Thoracic aorta endothelial cell (primary cell): ENCODE measurements at places on chromosomes 3 and 15. TPM values are rescaled to one million over a fixed set of nuclear protein-coding genes. Genes with fewer than 3 reads are reported as not detected.

The UBAP1L gene
- total RNA-seq, result 1.9 and 2.2 TPM in 2 replicates

The PLSCR2 gene
- total RNA-seq, result not detected in 2 replicates

The ALDH1L1 gene
- total RNA-seq, result not detected in 2 replicates

The SYNPR gene
- not detected in 2 replicates for total RNA-seq

The ULK3 gene
- total RNA-seq, result 23.4 and 23.8 TPM in 2 replicates

The MAGEL2 gene
- total RNA-seq, result 0.07 TPM in 1 of 2 replicates, not detected in the other

The C2CD4A gene
- total RNA-seq, result 1.3 and 2.9 TPM in 2 replicates

The SH3GL3 gene
- not detected in 2 replicates for total RNA-seq

The STRIT1 gene
- total RNA-seq, result not detected in 2 replicates

The GOLGA8S gene
- total RNA-seq, result under 0.01 and 0.07 TPM in 2 replicates

The CTXN2 gene
- total RNA-seq, result not detected in 2 replicates

The BSN gene
- total RNA-seq, result 0.13 and 0.14 TPM in 2 replicates

The RARB gene
- 17.6 and 25.6 TPM in 2 replicates for total RNA-seq

The GOLGA6B gene
- total RNA-seq, result not detected in 2 replicates

The HTD2 gene
- 6.3 and 8.1 TPM in 2 replicates for total RNA-seq

The SUCNR1 gene
- total RNA-seq, result not detected in 2 replicates

The MINAR1 gene
- 1.1 and 1.4 TPM in 2 replicates for total RNA-seq

The ITPKA gene
- total RNA-seq, result 0.36 and 1.2 TPM in 2 replicates

The TRPC1 gene
- total RNA-seq, result 13.8 and 18.0 TPM in 2 replicates

The DNAH1 gene
- 2.7 and 2.9 TPM in 2 replicates for total RNA-seq

The ARNT2 gene
- total RNA-seq, result 0.27 and 0.93 TPM in 2 replicates

The STAC gene
- not detected in 2 replicates for total RNA-seq

The IMPG2 gene
- total RNA-seq, result 0.50 and 0.53 TPM in 2 replicates

The LRRC3B gene
- total RNA-seq, result not detected in 2 replicates

The RYR3 gene
- under 0.01 and 0.66 TPM in 2 replicates for total RNA-seq

The DNASE1L3 gene
- 0.65 TPM in 1 of 2 replicates, not detected in the other for total RNA-seq

The CPLX3 gene
- not detected in 2 replicates for total RNA-seq

The ZPLD1 gene
- total RNA-seq, result under 0.01 TPM in 1 of 2 replicates, not detected in the other

The ADGRG7 gene
- not detected in 2 replicates for total RNA-seq

The SMCO1 gene
- not detected in 2 replicates for total RNA-seq

The GMNC gene
- total RNA-seq, result not detected in 2 replicates

The MB21D2 gene
- total RNA-seq, result 8.9 and 9.6 TPM in 2 replicates

The KBTBD13 gene
- total RNA-seq, result not detected in 2 replicates

The FGF12 gene
- total RNA-seq, result 1.7 and 3.5 TPM in 2 replicates

The POLQ gene
- total RNA-seq, result 15.7 and 20.5 TPM in 2 replicates

The FRG2C gene
- not detected in 2 replicates for total RNA-seq

The TMEM266 gene
- not detected in 2 replicates for total RNA-seq

The IL17RB gene
- total RNA-seq, result 0.22 TPM in 1 of 2 replicates, not detected in the other

The CELSR3 gene
- 0.27 and 0.29 TPM in 2 replicates for total RNA-seq

The CAMP gene
- not detected in 2 replicates for total RNA-seq

The GRIP2 gene
- 0.14 TPM in 1 of 2 replicates, not detected in the other for total RNA-seq

The TAGLN3 gene
- total RNA-seq, result 0.40 TPM in 1 of 2 replicates, not detected in the other

The TEX55 gene
- total RNA-seq, result not detected in 2 replicates

The CORO2B gene
- 3.7 and 8.0 TPM in 2 replicates for total RNA-seq

The COL6A5 gene
- not detected in 2 replicates for total RNA-seq

The SEMA3F gene
- 75.3 and 134 TPM in 2 replicates for total RNA-seq

The SLC28A2 gene
- not detected in 2 replicates for total RNA-seq

The GP5 gene
- 0.14 TPM in 1 of 2 replicates, not detected in the other for total RNA-seq
